ENCODE measurements at places on chromosomes 2 and 18.

- DNase-seq = no peak
Measured at GRCh38 chr2:107461301-107461700, 365.4 kb upstream of the RGPD4 start.

- DNase-seq = no peak
Measured at GRCh38 chr2:60746318-60746717, 9.8 kb upstream of the PAPOLG start.

DNA sequence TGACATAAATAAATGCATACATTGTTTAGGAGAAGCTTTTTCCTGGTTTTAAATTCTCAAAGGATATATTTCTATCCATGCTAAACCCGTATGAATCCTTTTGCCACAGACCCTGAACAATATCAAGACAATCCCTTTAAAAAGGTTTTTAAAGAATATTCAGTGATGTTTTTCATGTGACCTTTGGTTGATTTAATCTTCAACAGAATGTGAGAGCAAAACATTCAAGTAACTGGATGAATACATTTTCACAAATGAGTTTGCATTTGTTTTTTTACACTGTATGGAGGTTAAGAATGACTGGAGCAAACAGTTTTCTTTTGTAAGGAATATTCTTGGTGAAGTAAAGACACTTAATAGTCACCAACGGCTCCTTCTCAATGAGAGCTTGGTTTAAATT, 139.4 kb upstream of the CWC22 start:
- DNase-seq = no peak

- no peak for DNase-seq
Measured at GRCh38 chr2:86633155-86633651, 9.5 kb upstream of the RNF103 start.

GRCh38 chr2:143262389-143262788, 133.2 kb downstream of the ARHGAP15 start:
- DNase-seq = no peak

DNA sequence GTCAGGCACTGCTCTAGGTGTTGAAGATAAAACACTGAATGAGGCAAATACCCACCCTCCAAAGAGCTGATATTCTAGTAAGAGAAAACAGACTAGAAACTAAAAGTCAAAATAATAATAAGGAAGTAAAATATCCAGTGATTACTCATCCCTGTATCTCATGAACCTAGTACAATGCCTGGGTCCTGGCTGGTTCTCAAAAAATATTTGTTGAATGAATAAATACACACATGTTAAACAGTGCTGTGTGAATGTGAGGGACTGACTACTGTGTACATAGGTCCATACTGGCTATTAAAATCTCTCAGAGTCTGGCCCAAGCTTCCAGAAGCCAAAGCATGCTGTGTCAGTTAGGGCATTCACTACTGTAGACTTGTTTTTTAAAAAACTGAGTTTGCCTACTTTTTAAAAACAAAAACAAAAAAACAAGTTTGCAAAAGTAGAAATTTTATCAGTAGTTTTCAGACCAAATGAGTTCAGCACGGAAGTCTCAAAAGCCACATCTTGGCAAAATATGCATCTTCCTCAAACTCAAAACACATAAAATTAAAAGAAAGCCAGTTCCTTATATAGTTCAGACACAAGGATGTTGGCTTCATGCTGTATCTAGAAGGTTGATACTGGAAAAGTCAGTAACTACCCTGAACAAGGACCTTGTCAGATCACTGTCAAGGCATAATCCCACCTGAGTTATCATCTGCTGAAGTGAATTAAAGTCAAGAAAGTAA, 136.2 kb downstream of the THADA start:
- DNase-seq = no peak

- no peak for DNase-seq
Measured at GRCh38 chr2:58842501-58843155, 601.5 kb upstream of the FANCL start.

DNA sequence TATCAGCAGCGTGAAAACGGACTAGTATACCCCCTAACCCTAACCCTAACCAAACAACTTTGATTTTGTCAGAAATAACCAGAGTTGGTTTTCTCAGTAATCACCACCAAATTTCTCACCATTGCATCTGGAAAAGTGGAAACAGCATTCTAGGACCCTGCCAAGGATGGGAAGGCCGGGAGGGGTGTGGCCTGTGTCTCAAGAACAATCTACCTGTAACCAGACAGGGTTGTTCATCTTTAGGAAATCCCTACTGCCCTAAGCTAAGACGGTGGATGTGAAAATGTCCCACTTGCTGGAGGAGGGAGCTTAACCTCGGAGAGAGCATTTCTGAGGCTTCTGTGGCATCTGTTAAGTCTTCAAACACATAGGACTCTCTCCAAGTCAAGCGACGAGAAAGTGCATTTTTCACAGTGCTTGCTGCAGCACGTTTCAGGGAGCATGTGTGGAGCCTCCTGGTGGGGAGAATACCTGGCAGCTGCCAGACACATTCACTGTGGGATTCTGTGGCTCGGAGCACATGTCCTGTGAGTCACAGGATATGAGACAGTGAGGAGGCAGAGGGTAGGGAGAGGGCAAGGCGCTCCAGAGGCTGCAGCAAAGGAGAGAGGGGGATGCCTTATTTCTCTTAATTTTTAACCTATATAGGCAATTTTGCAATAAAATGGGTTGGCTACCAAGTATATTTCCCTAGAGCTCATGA, 207.5 kb downstream of the SPP2 start:
- DNase-seq = peak; percentile 62

- DNase-seq = no peak
Measured at GRCh38 chr18:8747440-8747937, 42.1 kb downstream of the MTCL1 start.

GRCh38 chr2:154437104-154437503, 261.4 kb upstream of the KCNJ3 start:
- no peak for DNase-seq

DNA sequence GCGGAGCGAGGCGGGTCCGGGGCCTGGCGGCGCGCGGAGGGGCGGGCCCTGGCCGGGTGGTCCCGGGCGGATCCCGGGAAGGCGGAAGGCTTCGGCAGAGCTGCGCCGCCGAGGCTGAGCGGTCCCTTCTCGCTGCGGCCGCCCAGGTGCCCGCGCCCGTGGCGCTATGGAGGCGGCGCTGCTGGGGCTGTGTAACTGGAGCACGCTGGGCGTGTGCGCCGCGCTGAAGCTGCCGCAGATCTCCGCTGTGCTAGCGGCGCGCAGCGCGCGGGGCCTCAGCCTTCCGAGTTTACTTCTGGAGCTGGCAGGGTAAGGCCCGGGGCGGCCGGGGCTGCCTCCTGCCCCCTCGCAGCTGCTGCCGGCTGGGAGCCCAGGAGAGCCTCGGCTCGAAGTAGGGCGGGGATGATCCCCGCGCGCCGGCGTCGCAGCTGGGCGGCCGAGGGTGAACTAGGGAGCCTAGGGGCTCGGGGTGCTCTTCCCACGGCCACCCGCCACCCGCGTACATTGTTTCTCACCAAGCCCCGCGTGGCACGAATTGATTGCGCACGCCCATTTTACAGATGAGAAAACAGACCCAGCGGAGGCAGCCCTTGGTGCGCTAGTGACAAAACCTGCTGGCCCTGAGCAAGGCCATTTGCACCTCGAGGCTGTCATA, at the start of gene SLC66A3:
Gene SLC66A3 (plus strand): TSS at position 87 of the 655 bp plus-strand sequence. CDS start 80 bp downstream, at position 167.
- DNase-seq = no peak

- DNase-seq = no peak
Measured at GRCh38 chr2:49753344-49753985, 599.1 kb upstream of the FSHR start.

- no peak for DNase-seq
Measured at GRCh38 chr2:23493846-23494245, 108.9 kb downstream of the KLHL29 start.

DNA sequence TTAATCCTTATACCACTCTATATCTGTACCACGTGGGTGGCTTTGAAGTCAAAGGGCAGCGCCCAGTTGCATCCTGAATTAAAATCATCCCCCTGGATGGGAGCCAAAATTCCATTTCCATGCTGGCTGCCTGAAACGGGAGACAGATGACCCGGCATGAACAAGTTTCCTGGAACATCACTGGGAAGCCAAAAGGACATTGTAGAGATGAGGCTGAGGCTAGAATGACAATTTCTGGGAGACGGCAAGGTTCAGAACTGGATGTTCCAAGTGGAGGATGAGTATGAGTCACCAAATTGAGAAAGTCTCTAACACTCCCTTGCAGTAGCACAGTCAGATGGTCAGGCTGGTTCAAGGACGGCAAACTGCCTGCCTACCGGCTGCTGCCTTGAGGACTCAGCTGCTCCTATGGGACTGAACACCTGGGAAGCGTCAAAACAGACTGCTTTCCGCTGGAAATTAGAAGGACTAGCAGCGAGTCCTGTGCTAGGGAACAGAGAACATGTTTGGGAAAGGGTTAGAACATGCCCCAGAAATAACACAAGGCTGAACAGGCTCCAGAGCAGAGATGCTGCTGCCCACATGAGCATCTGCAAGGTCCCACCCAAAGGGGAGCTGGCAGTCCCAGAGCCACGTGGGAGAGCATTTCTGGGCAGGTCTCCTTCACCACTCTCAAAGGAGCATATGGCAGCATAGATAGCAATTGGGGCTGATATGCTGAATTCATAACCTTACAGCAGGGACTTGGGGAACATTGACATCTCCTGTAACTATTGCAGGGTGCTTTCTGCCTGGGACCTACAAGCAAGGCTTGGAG, 32.0 kb downstream of the YPEL5 start:
- DNase-seq = no peak

- no peak for DNase-seq
Measured at GRCh38 chr2:211132573-211132972, 576.2 kb downstream of the CPS1 start.

DNA sequence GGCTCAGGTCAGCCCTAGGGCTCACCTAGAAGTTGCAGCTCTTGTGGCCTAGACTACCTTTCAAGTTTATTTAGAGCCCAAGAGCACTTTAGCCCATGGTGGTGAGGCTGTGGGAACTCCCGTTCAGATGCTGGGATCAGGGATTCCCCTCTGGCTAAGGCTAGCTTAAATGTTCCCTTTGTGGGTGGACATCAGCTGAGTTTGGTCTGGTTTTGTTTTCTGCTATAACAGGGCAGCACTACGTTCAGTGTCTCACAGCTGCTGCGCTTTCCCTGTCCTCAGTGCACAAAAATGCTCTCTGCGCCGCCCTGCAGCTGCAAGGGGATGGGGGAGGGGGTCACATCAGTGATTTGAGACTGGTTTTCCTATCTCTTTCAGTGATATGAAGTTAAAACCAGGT, 170.5 kb upstream of the KCNJ3 start:
- DNase-seq = no peak

GRCh38 chr2:137951586-137951985, 12.7 kb upstream of the HNMT start:
- no peak for DNase-seq

- DNase-seq = peak; percentile 25
Measured at GRCh38 chr2:27627963-27628766, 647 bp downstream of the CCDC121 start.

DNA sequence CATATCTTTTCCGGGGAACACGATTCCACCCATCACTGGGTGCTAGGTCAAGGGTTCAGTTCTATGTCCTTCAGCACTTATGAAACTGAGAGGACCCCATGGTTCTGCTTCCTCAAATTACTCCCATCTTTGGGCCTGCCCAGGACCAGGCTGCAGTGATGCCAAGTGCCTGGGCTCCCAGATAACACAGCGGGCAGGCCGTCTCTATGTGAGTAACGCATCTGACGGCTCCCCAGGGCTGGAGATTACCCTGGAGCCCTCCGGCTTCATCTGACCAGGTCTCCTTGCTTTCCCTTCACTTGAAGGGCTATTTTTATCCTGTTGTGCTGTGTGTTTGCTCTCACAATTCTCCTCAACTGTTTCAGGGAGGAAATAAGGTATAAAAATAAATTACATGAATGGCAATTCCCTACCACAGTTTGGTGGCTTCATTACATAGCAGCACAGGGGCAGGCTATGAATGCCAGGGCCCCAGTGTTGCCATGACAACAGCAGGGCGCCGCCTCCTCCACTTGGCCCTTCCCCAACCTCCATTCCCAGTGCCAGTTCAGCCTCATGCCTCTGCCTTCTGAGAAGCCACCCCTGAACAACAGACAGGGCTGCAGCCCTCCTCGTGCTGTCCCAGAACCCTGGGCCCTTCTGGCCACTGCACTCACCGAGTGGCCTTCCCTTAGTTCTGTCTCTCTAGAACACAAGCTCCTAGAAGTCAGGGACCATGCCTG, 25.4 kb upstream of the TMEM131 start:
- DNase-seq = no peak

GRCh38 chr2:136191041-136191440, 73.1 kb upstream of the CXCR4 start:
- no peak for DNase-seq

- no peak for DNase-seq
Measured at GRCh38 chr2:119617455-119617854, 61.5 kb upstream of the TMEM177 start.

DNA sequence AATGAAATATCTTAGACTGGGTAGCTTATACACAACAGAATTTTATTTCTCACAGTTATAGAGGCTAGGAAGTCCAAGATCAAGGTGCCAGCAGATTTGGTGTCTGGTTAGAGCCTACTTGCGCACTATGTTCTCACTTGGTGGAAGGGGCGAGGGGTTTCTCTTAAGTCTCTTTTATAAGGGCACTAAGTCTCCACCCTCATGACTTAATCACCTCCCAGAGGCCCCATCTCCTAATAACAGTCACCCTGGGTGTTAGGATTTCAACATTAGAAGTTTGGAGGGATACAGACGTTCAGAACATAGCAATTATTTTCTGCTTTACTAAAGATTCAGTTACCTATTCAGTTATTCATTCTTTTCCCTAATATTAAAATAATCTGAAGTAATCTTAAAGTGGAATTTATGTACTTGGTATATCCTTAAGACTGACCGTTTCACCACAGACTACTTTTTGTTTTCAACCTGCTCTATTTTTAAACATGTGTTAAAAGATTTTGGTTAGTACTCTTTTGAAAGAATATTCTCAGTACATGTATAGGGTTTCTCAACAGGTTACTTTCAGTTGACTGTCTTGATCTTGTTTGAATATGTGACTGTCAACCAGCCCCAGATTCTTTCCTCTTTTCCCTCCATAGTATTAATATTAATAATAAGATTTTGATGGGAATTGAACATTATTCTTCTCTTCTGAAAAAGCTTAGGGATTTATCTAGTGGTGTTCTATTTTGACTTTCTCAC, 130.0 kb downstream of the TAF4B start:
- DNase-seq = no peak

- no peak for DNase-seq
Measured at GRCh38 chr2:17940091-17940630, 61.7 kb downstream of the KCNS3 start.

- DNase-seq = peak; percentile 85
Measured at GRCh38 chr18:3624935-3625741, 175.2 kb downstream of the TGIF1 start.

DNA sequence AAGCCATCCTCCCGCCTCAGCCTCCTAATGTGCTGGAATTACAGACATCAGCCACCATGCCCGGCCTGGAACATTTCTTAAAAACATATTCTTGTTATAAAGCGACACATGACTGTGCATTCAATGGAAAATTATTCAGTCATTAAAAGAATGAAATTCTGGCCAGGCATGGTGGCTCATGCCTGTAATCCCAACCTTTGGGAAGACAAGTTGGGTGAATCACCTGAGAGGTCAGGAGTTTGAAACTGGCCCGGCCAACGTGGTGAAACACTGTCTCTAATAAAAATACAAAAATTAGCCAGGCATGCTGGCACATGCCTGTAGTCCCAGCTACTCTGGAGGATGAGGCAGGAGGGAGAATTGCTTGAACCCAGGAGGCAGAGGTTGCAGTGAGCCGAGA, 21.6 kb upstream of the RPRD1A start:
- DNase-seq = no peak
